ENCODE measurements at places on chromosomes 5 and 9. TPM values are rescaled to one million over a fixed set of nuclear protein-coding genes. Genes with fewer than 3 reads are reported as not detected.

DNA sequence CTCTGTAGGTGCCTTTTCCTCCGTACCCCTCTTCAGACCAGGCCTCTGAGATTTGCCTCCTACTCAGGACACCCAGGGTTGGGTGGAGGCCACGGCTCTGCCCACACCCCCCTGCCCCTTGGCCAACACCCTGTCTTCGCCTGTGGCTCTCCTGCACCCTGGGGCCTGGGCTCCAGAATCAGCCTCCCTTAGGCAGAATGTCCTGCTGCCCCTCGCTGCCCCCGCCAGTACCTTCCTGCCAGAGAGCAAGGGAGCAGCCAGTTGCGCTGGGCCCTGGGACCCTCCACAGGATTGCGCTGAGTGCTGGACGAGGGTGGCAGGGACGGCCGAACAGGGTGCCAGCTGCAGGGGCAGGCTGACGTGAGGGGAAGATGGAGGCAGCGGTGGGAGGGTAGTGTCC is 53.5 kb downstream of the COL5A1 start:
- DNase-seq, result no peak

- no peak for DNase-seq
These were observed 1.9 kb downstream of the ZNF354B start for GRCh38 chr5:178861627-178862026.

DNA sequence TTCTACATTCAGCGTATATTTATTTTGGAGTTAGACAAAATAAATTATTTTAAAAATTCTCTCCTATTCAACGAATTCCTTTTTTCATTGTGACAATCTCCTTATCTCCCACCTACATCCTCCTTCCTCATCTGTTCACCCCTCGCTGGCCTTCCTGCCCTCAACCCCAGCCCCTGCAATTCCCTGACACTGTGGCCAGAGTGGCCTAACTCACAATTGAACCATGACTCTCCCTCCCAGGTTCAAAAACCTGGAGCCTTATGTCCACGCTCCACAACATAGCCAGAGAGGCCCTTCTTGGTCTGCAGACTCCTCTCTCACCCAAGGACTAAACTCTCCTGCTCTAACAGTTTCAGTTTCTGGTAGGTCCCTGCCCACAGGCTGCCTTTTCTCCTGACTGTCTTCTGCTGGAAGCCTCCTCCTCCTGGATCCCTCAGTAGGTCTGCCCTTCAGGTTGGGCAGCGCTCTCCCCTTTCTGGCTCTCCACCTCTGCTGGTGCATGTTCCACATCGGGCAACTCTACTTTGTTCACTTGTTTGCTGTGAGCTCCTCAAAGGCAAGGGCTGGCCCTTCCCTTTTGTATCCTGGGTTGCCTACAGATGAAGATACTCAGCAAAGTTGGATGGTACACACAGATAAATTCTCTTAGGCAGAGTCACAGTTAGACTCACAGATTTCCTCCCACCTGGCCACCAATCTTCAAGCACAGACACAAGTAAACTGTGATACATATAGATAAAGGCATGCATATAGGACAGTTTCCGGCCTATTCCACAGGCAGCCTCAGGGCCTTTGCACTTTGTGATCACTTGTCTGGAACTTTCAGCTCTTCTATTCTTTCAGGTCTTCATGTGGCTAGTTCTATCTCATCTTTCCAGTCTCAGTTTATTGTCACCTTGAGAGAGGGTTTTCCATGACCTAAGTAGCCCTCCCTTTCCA is 19.8 kb upstream of the MYORG start:
- no peak for DNase-seq

DNA sequence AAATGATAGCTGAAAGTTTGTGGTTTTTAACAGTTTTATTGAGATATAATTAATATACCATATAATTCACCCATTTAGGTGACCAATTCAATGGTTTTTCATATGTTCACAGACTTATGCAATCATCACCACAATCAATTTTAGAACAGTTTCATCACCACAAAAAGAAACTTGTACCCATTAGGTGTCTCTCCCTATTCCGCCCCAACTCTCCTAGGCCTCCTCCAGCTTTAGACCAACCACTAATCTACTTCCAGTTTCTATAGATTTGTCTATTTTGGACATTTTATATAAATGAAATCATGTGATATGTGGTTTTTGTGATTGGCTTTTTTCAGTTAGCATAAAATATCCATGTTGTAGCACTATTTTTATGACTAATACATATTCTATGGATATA is 38.6 kb downstream of the YTHDC2 start:
- DNase-seq, result no peak

DNA sequence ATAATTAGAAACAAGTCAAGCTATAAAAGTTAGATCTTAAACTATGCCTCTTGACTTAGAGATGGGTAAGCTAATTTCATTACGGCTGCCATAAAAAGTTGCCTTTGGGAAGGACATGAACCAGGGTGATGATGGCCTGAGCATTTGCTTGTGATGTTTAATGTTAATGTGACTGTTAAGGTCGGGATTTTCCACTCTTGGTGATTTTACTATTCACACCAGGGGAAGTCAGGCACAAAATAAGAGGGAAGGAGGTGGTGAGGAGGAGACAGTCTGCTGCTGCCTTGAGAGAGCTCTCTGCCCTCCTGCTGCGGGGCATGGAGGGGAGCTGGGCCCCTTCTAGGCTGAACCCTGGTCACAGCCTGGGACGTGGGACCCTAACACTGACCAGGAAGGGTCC is 34.4 kb downstream of the AHRR start:
- DNase-seq, result no peak

GRCh38 chr9:12849486-12850003 is 74.7 kb downstream of the LURAP1L start:
- DNase-seq, result no peak

DNA sequence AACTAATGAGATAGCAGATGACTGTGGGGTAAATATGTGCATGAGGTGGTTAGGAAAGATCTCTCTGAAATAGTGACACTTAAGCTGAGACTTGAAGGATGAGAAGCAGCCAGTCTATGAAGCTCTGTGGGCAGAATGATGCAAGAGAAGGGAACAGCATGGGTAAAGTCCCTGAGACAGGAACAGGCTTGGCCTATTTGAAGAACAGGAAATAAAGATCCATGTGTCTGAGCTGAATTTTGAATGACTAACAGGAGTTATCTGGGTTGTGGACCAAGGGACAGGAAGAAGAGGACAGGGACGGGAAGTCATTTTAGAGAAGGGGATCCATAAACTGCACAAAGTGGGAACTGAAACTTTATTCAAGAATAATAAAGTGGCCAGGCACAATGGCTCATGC is 25.6 kb upstream of the HMGCS1 start:
- DNase-seq, result no peak

DNA sequence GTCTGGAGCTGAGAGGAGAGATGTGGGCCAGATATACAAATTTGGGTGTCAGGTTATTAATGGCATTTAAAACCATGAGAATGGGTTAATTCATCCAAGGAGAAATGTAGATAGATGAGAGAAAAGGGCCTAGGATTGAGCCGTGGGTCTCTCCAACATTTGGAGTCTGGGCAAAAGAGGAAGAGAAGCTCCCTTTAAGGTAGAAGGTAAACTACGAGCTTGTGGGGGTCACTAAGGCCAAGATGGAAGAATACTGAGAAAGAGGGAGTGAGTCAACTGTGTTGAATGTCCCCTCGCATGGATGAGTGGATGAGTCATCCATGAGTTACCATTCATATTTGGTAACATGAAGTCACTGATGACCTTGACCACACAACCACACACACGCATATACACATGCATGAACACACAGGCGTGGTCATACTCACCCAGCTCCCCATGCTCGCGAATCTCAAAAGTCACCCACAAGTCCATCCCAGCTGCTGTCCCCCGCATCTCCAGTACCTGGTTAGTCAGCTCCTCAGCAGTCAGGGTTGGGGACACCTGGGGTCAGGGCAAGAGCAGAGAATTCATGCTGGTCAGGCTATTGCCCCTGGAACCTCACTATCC is 6.8 kb upstream of the FCHSD1 start:
- DNase-seq, result no peak

DNA sequence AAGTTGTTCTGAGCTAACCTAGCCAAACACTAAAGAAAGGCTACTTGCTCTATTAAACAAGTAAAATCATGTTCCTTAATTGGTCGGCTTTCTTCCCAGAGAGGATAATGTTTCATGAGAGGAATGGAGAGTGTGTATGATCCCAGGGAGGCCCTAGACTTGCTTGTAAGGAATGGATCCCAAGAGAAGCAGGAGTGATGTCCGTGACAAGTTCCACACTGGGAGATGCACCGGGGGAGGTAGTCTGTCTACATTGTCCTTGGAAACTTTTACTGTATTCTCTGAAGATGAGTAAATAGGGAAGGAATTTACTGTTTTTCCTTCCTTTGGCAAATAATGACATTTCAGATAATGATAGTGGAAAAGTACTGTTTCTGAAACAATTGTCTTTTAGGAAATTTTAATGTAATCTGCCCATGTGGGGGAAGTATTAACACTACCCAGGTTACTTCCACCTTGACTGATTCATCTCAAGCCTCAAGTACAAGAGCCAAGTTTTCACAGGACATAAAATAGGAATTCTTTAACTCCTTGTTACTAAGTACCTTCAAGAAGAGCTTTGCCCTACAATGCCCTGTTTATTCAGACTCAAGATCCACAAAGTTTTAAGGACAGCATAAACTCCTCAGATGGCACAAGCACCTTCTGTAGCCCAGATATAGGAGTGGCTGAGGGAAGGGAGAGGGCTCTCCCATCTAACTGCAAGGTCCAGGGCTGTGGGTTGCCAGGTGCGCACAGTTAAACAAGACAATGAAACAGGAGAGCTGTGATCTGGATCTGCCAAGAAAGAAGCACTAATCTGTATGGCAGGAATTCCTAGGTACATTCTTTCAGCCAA is 152.1 kb downstream of the GNA14 start:
- DNase-seq, result peak; percentile 91

DNA sequence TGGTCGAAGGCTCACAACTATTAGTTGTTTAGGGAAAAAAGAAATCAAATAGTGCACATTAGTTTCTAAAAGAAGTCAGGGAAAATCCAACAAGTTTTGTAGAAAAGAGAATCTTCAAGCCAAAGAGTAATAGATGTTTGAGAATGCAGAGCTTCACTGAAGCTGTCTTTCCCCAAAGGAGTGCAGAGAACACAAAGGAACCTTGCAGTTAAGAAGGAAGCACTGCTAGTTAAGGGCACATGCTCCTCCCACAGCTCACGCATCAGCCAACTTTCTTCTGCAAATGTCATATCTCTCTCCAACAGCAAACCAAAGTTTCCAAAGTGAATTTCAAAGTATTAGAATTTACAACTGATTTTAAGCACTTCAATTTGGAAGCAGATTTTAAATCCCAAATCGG is 116.4 kb upstream of the FST start:
- no peak for DNase-seq

Gene NUTM2F
- polyA plus RNA-seq, result not detected

Gene SUSD3
- 1.9 TPM for polyA plus RNA-seq

Gene UGT3A2
- polyA plus RNA-seq, result 0.14 TPM

Gene TRPM6
- 0.24 TPM for polyA plus RNA-seq

Gene MAMDC2
- 76.4 TPM for polyA plus RNA-seq

Gene ABO
- polyA plus RNA-seq, result 1.9 TPM

Gene NDFIP1
- 88.2 TPM for polyA plus RNA-seq

All from urinary bladder (tissue), 4 donors.